GM23338 (cell line): ENCODE measurements at places on chromosomes 7 and 10. TPM values are rescaled to one million over a fixed set of nuclear protein-coding genes. Genes with fewer than 3 reads are reported as not detected.

ITPRID1 gene
- 0.27 and 0.45 TPM in 2 replicates for total RNA-seq

DNA sequence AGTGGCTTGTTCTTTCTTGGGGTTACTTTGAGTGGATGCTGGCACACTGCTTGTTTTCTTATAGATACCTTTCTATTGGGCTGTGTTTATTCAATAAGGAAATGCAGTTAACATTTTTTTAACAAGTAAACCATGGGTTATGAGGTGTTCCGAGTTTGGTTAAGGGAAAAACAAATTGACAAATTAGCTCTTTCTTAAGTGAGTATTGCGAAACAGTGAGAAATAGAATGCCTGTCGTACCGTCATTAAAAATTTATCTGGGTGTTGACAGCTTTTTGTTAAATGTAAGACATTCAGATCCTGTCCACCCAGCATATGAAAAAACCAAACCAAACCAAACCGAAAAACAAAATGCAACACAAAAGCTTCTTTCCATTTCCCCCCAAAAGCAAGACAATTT is 6.2 kb downstream of the CUX1 start:
- no peak overlapping the region for H3K4me3 ChIP-seq
- H3K4me1 ChIP-seq, result peaks cover 86% of the 10 kb centered on the region
- no peak overlapping the region for H3K27ac ChIP-seq
- no peak for DNase-seq

DNA sequence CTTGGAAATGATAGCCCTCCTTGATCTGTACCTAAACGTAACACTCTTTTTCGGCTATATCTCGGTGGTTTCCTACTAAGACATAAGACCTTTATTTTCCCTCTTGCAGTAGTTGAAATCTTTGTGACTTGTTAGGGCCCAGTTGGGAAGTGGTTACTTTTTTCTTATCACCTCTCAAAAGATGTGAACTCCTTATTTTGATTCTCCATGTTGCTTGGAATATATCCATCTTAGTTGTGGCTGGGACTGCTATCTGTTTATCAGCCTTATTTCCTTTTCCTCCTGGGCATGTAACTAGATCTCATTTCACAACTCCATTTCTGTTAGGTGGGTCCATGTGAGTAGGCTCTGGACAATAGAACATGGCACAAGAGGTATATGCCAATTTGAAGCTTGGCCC is 4.1 kb upstream of the CPED1 start:
- no peak for DNase-seq
- no peak overlapping the region for H3K4me3 ChIP-seq
- peaks cover 6% of the 10 kb centered on the region for H3K4me1 ChIP-seq
- H3K36me3 ChIP-seq, result no peaks in the 10 kb centered on the region
- no peak overlapping the region for H3K27ac ChIP-seq

DNA sequence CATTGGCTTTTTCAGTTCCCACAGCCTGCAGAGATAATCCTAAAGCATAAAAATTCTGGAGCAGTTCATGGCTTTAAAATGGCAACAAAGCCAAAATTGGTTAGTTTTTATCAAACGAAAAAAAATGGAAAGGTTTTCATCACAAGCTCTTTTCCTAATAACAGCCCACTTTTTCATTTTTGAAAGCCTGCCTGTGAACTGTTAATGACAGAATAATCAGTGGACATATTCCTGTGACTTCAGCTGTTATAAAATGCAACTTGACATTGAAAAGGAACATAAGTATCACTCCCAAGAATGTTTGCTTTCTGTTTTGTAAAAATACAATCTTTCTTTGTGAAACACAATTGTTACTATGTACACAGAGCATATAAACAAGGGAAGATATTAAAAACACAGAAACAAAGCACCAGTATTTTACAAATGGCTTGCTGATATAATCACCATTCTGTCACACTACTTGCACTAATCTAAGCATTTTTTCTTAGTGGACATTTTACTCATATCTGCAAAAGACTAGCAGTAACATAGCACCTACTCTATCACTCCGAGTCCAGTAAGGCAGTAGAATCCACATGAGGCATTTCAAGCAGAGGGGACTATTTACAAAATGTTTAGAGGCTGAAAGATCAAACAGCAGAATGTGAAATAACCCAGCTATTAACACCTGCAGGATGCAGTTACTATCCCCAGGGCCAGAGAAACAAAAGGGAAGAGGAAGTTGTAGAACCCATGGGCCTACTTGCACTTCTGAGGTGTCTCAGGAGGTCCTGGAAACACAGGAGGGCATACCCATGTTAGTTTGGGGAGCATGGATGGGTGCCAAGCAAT is 26.4 kb downstream of the MACC1 start:
- no peak overlapping the region; the same call in 1 of the 2 replicates for H3K27ac ChIP-seq
- DNase-seq, result no peak
- H3K27me3 ChIP-seq, result no peaks in the 10 kb centered on the region
- H3K4me3 ChIP-seq, result no peak overlapping the region
- peaks cover 9% of the 10 kb centered on the region for H3K4me1 ChIP-seq

DNA sequence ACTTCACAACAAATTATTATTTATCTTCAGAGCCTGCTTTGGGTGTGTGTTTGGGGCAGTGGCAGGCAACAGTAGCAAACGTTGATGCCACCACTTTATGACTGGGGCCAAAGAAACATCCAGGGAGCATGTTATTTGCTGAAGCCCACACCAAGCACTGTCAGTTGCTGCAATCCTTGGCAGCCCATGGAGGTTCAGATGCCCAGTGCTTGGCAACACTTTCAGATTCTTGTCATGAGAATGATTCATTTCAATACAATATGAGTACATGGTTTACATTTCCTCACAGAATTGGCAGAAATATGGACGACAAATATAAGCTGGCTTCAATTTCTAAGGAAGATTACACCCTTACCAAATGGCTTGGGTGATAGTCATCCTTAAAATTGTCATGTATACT is 46.5 kb upstream of the GLI3 start:
- no peaks in the 10 kb centered on the region for H3K36me3 ChIP-seq
- no peaks in the 10 kb centered on the region for H3K27me3 ChIP-seq
- no peak for DNase-seq
- no peak overlapping the region for H3K27ac ChIP-seq
- H3K4me1 ChIP-seq, result no peaks in the 10 kb centered on the region
